ENCODE measurements at places on chromosomes 5 and 9. TPM values are rescaled to one million over a fixed set of nuclear protein-coding genes. Genes with fewer than 3 reads are reported as not detected.
A peak's percentile ranks its signal among the peaks of the same experiment; 100 is the strongest.

DNA sequence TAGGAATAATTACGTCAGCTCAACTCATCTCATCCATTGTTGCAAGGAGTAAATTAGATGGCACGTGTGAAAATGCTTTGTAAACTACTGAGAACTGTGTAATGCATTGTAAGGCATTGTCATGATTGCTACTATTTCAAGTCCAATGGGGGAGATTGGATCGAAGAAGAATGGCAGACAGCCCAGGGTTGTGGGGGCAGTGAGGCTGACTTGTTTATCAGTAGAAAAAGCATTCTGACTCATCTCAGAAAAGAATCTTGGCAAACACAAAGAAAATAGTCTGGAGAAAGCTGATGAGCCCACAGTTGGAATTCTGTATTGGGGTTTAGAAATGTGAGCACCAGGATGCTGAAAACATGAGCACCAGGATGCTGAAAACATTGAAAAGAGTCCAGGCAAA lies 28.0 kb upstream of the DAP start:
- peak; percentile 86 for DNase-seq

Gene FBN2
- 0.37 TPM for total RNA-seq

Gene MAP1B
- 200 TPM for total RNA-seq

Gene ACOT12
- not detected for total RNA-seq

Gene PHF2
- 18.8 TPM for total RNA-seq

Gene MEGF9
- total RNA-seq: 15.0 TPM

Data from M059J (cell line).